ENCODE measurements at places on chromosomes 3 and 15.

- no peak for DNase-seq
These were observed 470.4 kb upstream of the ROBO1 start for GRCh38 chr3:80238152-80238551.

DNA sequence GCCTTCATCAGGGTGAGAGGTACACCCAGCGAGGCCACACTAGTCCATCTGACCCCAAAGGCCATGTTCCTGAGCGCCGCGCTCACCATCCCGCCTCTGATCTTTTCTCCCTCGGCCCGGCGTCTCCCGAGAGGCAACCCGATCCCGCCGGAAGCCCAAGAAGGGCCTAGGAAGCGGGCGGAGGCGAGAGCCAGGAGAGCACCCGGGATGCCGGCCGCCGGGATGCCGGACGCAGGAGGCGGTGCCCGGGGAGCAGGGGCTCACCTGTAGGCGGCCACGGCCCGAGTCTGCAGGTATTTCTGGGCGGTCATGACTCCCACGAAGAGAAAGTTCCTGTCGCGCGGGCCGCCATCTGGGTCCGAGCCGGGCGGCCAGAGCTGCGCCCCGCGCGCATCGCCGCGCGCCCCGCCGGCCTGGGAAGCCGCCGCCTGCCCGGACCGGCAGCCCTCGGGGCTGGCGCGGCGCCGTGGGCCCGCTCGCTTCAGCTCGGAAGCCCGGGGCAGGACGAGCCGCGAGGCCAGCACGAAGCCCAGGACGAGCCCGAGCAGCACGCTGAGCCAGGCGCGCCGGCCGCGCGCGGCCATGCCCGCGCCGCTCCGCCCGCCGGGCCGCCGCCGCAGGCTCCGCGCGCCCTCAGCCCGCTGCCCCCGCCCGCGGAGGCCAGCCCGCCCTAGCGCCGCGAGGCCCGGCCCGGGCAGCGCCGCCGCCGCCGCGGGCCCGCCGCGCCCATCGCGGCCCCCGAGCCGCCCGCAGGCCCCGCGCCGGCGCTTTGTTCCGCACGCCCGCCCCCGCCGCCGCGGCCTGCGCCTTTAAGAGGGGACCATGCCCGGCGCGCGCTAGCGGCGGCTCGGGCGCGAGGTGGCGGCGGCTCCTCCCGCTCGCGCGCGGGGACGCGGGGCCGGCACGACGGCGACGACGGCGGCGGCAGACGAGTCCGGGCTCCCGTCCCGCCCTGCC is 697 bp downstream of the CHSY1 start:
- DNase-seq: peak; percentile 43

GRCh38 chr15:31013863-31014607 is 22.6 kb upstream of the MTMR10 start:
- no peak for DNase-seq

DNA sequence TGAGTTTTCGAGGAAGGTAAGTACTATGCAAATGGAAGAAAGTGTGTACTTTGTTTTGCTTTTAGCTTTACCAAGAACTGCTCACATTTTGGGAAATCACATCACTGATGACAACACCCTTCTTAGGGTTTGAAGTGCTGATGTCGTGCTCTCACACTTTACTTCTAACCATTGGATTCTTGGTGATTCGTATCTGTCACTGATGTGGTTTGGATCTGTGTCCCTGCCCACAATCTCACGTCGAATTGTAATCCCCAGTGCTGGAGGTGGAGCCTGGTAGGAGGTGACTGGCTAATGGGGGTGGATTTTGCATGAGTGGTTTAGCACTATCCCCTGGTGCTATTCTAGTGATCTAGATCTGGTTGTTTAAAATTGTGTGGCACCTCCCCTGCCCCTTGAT is 75.4 kb upstream of the RGMA start:
- DNase-seq: no peak

- DNase-seq: no peak
These were observed 18.0 kb downstream of the ETV5 start for GRCh38 chr3:186090901-186091300.

- no peak for DNase-seq
These were observed 36.8 kb upstream of the TRH start for GRCh38 chr3:129937717-129938116.

- DNase-seq: no peak
These were observed 183.2 kb upstream of the IL12A start for GRCh38 chr3:159805411-159805772.

GRCh38 chr3:127829537-127829936 is 7.2 kb upstream of the MGLL start:
- DNase-seq: no peak

DNA sequence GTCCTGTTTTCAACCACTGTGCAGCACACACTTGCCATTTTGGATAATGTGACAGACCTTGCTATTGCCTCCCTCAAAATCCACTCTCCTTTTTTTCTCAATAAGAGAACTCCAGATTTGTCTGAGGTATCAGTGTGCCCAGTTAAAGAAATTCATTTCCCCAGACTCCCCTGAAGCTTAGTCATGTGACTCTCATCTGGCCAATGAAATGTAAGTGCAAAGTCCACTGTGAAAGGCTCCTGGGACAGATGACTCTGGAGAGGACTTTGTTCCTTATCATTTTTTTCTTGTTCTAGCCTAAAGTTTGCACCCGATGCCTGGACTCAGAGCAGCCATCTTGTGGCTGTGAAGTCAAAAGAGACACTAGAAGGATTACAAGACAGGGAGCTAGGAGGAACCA is 268.6 kb upstream of the LRTM1 start:
- DNase-seq: no peak

DNA sequence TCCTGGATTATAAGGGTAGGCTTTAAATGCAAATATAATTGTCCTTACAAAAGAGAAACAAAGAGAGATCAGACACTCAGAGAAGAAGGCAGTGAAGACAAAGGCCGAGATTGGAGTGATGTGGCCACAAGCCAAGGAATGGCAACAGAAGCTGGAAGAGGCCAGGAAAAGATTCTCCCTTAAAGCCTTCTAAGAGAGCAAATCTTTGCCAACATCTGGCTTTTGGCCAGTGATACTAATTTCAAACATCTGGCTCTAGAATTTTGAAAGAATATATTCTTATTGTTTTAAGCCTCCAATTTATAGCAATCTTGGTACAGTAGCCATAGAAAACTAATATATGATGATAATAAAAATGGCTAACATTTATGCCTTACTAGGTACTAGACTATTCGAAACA is 615.8 kb upstream of the ZNF385D start:
- no peak for DNase-seq

- DNase-seq: no peak
These were observed 191.2 kb upstream of the CBLB start for GRCh38 chr3:106059953-106060517.

GRCh38 chr15:70289191-70289955 is 191.7 kb upstream of the TLE3 start:
- no peak for DNase-seq

DNA sequence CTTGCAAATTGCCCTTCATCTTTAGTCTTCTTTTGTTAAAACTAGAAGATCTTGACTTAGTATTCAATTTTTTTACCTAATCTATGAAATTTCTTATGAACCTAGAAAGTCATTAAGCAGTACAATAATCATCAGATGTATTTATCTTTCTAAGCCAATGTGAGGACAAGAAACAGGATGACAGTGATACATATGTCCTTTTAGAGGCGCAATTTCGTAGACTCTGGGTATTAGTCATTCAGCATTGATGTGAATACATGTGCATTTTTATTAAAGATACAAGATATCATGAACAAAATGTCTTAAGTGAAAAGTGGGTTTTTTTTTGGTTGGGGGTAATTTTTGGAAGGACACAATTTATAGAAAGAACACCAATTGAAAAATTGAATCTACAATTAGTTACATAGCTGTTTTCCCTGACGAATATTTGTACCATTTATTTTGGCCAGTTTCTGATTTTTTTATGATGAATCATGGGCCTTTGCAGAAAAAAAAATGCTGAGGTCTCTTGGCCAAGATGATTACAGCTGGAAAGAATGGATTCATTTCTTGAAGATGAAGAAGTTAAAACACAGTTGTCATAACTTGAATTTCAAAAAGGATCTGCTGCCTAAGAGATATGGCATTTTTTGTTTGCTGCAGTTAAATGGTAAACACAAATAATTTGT is 48.9 kb upstream of the AGTR1 start:
- DNase-seq: no peak

DNA sequence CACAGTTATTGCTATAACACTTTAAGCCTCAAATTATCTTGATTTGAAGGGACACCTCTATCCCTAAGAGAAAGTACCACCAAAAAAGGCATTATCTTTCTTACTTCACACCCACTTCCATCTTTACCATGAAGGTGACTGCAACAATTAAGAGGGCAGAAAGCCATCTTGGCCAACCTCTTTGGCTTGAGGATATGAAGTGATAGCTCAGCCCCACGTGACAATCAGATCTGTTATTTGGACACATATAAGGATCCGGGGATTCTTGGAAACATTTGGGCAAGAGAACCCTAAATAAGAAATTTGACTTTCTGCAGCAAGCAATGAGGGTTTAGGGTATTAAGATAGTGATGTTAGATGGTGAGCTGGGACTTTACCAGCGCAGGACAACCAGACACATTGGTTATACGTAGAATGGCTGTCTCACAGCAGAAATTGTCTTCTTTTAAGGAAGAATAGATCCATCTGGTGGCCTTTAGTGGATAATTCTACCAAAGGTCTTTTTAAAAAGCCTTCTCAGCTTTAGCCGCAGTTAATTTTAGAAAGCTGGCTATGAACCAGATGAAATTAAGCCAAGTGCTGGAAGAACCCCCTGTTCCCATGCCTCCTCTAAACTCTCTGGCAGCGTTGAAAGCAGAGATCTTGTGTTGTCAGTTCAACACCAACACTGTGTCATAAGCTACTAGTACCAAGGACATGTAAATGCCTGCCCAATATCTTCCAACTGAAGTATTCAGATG is 12.3 kb downstream of the HCLS1 start:
- no peak for DNase-seq

DNA sequence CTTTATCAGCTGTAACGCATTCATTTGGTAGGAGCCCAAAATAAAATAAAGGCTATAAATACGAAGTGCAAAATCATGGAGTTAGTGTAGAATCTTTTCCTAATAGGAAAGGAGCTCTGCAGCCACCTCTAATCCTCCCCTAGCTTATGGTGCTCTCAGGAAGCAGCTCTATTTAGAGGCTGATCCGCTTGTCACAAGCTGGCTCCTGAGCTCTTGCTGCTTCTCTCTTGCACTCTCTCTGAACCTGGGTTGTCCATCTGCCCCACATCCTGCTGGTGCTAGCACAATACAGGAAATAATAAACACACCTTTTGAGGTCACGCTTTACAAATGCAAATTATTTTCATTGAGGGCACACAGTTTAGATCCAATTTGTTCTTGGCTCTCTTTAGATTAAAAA is 37.3 kb upstream of the BFSP2 start:
- DNase-seq: no peak

- DNase-seq: no peak
These were observed 48.9 kb downstream of the STT3B start for GRCh38 chr3:31581660-31582059.

DNA sequence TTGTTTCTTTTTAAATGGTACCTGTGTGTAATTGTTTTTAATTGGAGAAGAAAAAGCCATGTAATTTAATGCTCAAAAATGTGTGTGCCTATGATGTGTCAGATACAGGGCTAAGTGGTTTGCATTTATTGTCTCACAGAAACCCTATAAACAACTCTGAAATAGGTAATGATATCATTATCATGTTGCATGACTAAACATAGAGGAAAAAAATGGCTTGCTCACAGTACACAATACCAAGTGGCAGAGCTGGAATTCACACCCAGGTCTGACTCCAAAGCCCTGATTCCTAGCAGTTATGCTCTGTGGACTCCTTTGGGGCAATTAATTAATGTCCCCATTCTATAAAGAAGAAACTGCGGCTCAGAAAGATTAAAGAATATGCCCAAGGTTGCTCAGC is 237.4 kb upstream of the TRIM42 start:
- DNase-seq: no peak

DNA sequence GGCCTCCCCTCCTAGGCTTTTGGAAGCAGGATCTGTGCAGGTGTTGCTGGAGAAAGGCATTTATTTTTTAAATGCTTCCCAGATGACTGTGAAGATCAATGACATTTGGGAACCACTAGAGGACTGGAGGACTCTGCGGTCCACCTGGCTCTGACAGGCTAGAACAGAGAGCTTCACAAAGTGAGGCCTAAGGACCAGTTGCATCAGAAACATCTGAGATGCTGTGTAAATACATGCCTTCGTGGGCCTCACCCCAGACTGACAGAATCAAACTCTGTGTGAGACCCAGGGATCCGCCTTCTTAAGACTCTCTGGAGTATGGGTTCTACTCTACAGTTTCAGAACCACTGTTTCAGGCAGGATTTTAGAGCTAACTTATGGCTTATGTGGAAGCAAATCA is 105.0 kb upstream of the ICE2 start:
- no peak for DNase-seq

GRCh38 chr3:161274691-161275298 is 53.7 kb downstream of the NMD3 start:
- DNase-seq: peak; percentile 47

GRCh38 chr3:58899159-58899952 is 150.5 kb downstream of the CFAP20DC start:
- peak; percentile 42 for DNase-seq

DNA sequence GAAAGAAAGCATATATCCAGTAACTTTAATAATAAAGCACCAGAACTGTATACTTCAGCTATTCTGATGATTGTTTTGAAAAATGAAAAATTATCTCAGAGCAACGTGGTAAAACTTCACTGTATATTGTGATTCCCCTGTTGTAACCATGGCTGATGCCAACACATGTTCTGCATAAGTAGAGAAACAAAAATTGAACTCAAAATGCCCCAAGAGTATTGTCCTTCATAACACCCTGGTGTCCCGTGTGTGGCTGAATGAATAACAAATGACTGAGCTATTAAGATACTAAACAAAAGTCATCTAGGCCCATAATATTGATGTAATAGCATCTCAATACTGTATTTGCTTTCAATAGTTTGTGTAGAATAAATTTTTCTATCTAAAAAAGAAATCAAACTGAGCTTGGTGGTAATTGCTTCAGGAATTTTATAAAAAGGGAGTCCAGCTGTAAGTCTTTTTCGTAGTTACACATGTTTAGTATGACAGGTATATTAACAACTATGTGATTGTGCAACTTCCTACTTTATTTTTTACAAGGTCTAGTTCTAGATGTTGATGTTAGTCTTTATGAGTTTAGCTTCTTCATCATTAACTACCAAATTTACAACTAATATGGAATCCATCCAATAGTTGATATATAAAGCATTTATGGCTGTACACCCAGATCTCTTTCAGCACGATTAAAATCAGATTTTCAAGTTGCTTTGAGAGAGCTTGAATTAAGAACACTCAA is 623.8 kb upstream of the AGTR1 start:
- DNase-seq: no peak

DNA sequence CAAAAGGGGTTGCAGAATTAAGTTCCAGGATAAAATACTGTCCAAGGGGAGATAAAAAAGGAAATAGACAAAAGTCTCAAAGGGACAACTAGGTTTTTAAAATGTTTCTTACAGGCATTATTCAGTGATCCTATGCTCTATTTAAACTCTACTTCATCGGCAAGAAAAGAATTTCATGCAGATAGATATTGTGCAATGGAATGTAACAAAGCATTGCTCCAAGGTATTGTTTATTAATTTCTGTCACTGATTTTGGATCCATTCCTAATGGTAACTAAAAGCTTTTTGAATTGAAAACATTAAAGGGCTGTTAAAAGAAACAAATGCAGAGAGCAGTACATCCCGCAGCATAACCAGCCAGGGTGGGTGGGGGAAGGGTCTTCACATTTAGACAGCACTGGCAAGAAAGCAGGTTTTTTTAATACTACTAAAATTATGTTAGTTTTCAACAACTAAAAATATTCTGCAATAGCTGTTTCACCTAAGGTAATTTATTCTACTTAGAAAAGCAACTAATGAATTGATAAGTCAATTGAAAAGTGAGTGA is 82.9 kb downstream of the THBS1 start:
- DNase-seq: no peak

- no peak for DNase-seq
These were observed 44.3 kb downstream of the CERS3 start for GRCh38 chr15:100484443-100484842.

Data from stimulated activated CD4-positive, alpha-beta T cell treated with anti-CD3 and anti-CD28 coated beads, Interleukin-2, amount 100 ng/mL, for 24 hours (primary cell).